ENCODE measurements at places on chromosomes 1 and 21.

DNA sequence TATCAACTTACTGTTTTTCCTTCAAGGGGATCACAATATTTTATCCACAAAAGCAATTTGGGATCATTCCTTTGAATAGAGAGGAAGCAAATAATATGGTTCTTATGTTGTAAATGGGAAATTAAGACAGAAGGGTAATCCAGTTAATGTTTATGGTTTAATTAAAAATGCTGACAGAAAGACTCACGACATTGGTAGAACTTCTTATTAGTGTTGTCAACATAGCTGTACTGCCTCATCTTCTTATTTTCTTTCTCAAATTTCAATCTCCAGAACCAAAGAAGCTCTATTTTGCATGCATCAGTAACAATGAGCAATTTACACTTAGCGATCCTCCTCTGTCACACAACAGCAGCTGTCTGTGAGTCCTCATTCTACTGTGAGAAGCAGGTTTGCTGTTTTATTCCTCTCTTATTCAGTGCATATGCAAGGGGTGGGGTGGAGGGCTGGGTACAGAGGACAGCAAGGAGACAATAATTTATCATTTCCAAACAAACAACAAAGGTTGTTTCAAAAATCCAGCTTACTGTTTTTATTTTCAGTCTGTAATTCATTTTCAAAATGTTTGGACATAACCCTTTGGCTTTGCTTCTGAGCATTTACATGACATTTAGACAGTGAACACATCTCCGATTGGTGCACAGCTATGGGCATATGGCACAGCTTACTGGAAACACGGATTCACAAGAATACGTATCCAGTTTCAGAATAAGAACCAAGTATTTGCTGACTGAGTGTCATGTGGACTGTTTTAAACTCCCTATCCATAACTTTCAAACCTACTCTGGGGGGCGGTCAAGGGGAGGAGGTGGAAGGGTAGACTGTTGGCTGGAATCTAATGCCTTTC, 335.9 kb downstream of the RGS7 start:
- no peak for DNase-seq

DNA sequence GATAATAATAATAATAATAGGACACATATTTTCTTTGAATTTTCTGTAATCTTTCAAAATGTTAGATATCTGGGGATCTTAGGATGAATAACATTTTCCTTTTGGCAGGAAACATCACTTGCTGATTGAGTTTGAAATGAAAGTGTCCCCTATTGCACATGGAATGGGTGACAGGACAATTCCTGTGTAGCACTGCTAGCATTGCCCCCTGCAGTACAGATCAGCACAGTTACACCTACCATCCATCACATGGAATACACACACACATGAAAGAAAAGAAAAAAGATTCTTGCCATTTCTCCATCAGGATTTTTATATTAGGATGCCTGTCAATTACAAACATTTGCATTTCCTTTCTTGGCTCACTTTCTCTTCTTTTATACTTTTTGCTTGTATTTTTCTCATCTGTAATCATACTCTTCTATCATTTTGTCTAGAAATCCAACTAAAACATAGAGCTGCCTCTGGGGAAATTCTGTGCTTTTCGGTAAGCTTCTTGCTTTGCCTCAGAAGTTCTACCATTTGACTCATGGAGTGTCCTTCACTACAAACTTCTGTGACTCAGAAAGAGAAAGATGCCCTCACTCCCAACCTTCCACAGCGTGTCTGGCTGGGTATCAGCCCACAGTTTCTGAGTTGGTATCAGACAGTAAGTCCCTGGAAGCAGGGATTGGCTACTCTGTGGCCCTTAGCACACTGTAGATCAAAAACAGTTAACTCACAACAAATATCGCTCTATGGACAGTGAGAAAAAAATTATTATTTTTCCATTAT, 641.2 kb downstream of the PTPRC start:
- no peak for DNase-seq

GRCh38 chr1:20486457-20487235, 636 bp upstream of the CAMK2N1 start:
- DNase-seq, result no peak

- no peak for DNase-seq
Measured at GRCh38 chr21:15224346-15225086, 159.7 kb upstream of the NRIP1 start.

DNA sequence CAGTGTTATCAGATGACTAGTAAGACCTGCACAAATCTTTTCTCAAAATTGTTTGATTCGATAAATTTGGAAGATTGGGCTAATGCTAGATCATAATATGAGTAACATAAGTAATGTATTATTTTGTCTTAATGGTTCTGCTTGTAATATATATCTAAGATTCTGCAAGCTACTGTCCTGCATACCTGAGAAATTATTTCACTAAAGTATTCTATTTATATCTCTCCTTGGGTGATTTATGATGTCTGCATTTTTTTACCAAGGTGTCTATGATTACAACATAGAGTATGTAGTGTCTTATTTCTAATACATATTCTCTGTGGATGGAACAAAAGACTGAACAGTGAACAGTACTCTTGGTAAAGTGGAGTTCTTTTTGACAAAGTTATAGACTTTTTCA, 166.6 kb downstream of the CLEC20A start:
- no peak for DNase-seq

GRCh38 chr1:175380521-175381300, 188.1 kb upstream of the KIAA0040 start:
- DNase-seq, result no peak

DNA sequence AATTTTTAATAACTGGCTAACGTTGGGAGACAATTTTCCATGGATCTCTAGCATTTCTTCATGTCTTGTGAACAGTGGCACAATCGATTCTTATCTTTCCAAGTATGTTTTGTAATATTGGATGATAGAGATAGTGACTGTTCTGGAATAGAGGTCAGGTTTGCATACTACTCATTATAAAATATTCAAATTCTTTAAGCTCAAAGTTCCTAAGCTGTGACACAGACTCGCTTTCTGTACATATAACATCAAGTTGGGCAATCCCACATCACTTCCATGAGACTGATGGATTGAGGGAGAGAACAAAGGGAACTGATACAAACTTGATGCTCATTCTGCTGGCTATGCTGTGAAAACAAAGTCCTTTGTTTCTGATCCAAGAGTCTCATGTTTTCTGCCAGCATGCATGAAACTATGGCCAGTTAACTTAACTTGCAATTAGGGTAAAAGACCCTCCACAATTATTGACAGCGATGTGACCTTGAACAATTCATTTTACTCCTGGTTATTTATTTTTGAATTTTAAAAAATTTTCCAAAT, 392.4 kb downstream of the TTLL7 start:
- DNase-seq, result no peak

DNA sequence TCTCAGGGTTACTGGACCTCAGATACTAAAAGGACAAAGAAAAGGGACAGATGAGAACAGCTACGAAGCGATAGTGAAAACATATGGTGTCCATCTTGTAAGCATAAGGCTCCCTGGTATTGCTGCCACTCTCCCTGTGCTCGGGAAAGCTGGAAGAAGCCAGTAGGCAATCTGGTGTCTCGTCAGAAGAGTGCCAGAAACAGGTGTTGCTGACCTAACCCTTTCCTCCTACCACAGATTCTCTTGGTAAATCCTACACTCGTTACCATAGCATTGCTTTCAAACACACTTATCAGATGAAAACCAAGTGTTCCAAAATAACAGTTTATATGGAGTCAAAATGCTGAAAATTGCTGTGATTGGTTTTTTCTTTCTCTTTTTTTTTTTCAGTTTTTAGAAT, 146.3 kb downstream of the NRIP1 start:
- no peak for DNase-seq

GRCh38 chr1:6842301-6842700, 57.0 kb downstream of the CAMTA1 start:
- DNase-seq, result no peak

GRCh38 chr21:36149788-36150711, 6.6 kb upstream of the DOP1B start:
- no peak for DNase-seq

- DNase-seq, result no peak
Measured at GRCh38 chr1:85463731-85464496, 1.0 kb downstream of the DDAH1 start.

DNA sequence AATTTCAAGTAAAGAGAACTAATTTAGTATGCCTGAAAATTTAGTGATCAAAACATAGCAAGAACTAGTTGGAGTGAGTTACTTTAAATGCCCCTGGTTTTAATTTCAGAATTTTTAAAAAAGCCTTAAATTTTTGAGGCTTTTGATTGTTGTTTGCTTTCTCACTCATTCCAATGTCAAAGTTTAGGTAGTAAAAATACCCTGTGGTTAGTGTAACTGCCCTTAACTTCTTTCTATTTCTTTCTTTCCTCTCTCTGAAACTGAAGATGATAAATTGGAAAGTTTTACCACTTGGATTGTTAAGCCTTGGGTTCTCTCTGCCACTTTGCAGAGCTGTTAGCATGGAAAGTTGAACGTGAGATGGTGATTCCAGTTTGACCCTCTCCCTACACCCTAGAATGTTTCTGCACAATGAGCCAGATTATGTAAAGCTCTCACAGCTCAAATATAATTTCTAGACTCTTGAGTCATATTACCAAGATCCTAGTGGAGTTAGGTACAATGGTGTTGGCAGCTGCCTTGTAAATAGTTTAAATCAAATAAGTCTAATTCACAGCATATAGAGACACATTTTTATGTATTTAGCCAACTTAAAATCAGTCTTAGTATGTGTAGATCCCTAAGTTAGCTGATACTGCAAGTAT, 192.4 kb upstream of the SGIP1 start:
- no peak for DNase-seq

GRCh38 chr1:184568148-184568547, 181.3 kb downstream of the C1orf21 start:
- no peak for DNase-seq

GRCh38 chr1:8950309-8950708, 4.6 kb downstream of the CA6 start:
- DNase-seq, result no peak

DNA sequence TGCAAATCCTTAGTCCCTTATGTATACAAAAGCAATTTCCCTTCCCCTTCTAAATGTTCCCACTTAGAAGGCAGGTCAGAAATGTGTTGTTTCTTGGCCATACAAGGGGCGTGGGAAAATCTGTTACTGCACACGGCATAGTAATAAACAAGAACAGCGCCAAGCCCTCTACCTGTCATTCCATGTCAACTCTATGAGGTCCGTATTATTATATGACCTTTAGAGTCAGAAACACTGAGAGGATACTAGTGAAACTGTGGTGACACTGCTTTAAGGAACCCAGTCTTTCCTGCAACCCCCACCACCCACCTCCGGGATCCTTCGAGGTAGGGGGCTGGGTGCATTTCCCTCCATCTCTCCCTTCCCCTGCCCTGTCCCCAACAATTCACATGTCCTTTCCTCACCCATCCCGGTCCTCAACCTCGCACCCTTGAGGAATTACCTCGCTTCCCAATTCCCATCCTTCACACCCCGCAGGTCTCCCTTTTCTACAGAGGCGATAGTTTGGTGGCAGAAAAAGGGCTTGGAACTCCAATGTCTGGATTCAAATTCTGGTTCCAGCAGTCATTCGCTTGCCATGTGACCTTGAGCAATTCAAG, 647 bp downstream of the SDHB start:
- no peak for DNase-seq

Data from stimulated activated CD4-positive, alpha-beta T cell treated with anti-CD3 and anti-CD28 coated beads, Interleukin-2, amount 100 ng/mL, for 4 hours (primary cell).